ENCODE measurements at places on chromosomes 16 and 17.

DNA sequence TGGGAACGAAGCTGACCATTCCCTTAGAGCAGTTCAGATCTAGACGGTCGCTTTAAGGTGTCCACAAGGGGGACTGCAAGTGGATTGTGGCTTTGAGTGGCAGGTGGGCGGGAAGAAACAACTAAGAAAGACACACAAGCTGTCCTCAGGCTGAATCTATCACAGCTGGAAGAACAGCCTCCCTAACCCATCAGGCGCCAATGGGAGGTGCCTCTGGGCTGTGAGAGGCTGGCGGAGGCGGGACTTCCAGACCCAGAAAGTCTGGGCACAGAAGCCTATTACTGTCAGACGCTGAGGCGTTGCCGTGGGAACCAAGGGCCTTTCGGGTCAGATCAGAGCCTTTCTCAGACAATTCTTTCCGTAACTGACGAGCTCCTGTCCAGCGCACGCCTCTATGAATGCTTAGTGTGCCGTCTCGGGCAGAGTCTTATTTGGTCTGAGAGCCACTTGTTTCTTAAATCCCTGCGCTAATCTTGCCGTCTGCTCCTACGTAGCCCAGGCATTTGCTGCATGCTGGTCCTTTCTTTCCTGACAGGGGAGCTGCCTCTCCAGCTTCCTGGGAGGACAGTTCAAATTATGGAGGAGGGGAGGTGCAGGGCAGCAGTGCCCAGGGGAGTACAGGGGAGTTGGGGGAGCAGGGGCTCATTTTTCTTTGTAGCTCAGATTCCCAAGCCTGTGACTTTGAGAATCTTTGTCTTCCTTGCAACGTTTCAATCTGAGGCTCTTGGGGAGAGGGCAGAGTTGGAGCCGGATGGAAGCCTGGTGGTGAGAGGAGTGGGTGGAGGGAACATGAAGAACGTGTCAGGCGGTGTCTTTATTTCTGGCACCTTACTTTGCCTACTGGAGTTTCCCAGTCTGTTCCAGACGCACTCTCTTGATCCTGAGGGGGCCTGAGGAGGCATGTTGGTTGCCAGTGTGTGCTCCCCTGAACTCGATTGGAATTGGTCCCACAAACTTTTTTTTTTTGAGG is 618.7 kb downstream of the KCNJ18 start:
- DNase-seq: no peak
- no peak overlapping the region for H3K27ac ChIP-seq
- no peaks in the 10 kb centered on the region for H3K36me3 ChIP-seq
- no peak overlapping the region for H3K4me3 ChIP-seq
- no peaks in the 10 kb centered on the region for H3K4me1 ChIP-seq
- H3K27me3 ChIP-seq: no peaks in the 10 kb centered on the region

- no peak overlapping the region for H3K4me3 ChIP-seq
- no peaks in the 10 kb centered on the region for H3K4me1 ChIP-seq
- H3K27me3 ChIP-seq: no peaks in the 10 kb centered on the region
- no peak for DNase-seq
- H3K27ac ChIP-seq: no peak overlapping the region
Observed at GRCh38 chr16:23334457-23334853, 32.4 kb downstream of the SCNN1B start.

- DNase-seq: no peak
- no peak overlapping the region for H3K4me3 ChIP-seq
- no peaks in the 10 kb centered on the region for H3K36me3 ChIP-seq
- H3K27ac ChIP-seq: no peak overlapping the region
- no peaks in the 10 kb centered on the region for H3K4me1 ChIP-seq
Observed at GRCh38 chr17:72145562-72145961, 24.7 kb downstream of the SOX9 start.

DNA sequence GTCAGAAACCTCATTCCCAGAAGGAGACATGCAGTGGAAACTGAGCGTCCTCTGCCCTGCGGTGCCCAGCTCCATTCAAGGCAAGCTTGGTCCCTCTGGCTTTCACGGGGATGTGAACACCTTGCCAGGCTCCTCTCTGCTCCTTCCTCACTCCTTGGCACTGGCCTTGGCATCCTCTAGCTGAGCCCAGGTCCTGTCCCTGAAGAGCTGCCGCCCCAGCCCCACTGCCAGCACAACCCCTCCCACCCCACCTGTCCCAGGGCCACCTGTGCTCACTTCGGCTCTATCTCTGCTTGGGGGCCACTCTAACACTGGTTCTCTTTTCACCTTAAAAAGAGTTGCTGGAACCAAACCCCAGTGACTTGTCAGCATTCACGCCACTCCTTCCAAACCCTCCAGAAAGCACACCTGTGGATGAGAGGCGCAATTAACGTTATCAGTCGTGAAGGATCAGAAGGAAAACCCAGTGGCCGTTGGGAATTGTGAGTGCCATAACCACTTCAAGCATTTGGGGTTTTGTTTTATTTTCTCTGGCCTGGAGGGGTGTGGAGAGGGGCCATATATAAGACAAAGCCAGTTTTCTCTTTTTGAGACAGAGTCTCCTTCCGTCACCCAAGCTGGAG is 103.7 kb downstream of the AXIN2 start:
- H3K27ac ChIP-seq: no peak overlapping the region
- DNase-seq: no peak
- H3K4me1 ChIP-seq: peaks cover 3% of the 10 kb centered on the region

GRCh38 chr17:17079761-17080160 is 37.5 kb downstream of the MPRIP start:
- H3K27ac ChIP-seq: no peak overlapping the region
- H3K36me3 ChIP-seq: peaks cover 28% of the 10 kb centered on the region
- no peak overlapping the region for H3K4me3 ChIP-seq
- no peaks in the 10 kb centered on the region for H3K27me3 ChIP-seq
- peaks cover 14% of the 10 kb centered on the region for H3K4me1 ChIP-seq

DNA sequence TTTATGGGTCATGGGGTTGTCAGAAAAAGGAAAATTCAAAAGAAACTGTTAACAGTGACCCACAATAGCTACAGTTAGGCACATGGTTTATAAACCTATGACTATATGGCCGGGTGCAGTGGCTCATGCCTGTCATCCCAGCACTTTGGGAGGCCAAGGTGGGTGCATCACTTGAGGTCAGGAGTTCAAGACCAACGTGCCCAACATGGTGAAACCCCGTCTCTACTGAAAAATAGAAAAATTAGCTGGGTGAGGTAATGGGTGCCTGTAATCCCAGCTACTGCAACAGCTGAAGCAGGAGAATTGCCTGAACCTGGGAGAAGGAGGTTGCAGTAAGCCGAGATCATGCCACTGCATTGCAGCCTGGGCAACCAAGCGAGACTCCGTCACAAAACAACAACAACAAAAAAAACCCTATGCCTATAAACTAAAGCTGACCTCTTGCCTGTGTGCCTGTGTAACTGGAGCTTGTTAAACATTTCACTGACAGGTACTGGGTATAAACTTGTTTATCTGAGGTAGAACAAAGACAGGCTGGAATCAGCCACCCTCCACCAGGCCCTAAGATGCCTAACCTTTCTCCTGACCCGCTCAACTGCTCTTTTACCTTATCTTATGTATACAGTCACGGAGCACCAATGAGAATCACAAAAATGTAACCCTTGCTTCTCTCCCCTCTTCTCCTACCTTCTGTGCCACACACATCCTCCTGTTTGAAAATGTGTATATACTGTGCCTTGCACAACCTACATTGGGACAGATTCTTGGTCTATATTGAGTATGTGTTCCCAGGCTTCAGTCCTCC is 62.9 kb upstream of the ATF7IP2 start:
- H3K27ac ChIP-seq: no peak overlapping the region
- peaks cover 8% of the 10 kb centered on the region for H3K4me1 ChIP-seq
- H3K4me3 ChIP-seq: no peak overlapping the region
- no peaks in the 10 kb centered on the region for H3K27me3 ChIP-seq

- no peaks in the 10 kb centered on the region for H3K36me3 ChIP-seq
- no peaks in the 10 kb centered on the region for H3K27me3 ChIP-seq
- H3K4me1 ChIP-seq: no peaks in the 10 kb centered on the region
- no peak overlapping the region for H3K4me3 ChIP-seq
- no peak for DNase-seq
- no peak overlapping the region for H3K27ac ChIP-seq
Observed at GRCh38 chr17:62666801-62667591, 39.5 kb downstream of the MRC2 start.

DNA sequence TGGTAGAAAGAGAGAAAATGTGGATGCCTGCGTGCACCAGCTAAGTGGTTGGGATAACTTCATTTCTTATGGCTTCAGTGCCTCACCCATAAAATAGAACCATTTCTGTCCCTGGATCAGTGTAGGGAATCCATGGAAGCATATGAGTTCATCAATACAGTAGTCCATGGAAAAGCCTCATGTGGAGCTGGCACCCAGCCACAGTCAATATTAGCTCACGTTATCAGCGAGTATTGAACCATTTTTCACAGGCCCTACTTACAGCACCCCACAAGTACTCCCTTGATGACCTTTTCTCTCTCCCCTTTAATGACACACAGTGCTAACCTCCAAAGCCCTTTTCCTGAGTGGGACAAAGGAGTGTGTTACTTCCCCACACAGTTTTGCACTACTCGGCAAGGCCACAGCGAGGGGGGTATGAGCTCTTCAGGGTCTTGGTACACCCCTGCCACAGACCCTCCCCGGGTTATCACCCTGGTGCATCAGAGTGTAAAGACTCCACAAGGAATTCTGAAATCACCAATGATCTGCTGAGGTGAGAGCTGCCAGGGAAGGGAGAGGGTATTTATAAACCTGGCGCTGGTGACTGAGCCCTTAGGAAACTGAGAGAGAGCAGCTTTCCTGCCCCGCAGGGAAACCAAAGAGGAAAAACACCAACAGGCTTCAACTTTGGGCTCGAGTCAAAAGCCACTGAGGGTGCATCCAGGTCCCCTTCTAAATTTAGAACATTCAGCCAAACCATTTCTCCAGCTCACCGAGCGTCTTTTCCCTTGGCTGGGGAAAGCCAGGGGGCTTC is 36.9 kb downstream of the DYNLRB2 start:
- H3K27ac ChIP-seq: no peak overlapping the region
- no peak for DNase-seq
- H3K4me1 ChIP-seq: peaks cover 42% of the 10 kb centered on the region

DNA sequence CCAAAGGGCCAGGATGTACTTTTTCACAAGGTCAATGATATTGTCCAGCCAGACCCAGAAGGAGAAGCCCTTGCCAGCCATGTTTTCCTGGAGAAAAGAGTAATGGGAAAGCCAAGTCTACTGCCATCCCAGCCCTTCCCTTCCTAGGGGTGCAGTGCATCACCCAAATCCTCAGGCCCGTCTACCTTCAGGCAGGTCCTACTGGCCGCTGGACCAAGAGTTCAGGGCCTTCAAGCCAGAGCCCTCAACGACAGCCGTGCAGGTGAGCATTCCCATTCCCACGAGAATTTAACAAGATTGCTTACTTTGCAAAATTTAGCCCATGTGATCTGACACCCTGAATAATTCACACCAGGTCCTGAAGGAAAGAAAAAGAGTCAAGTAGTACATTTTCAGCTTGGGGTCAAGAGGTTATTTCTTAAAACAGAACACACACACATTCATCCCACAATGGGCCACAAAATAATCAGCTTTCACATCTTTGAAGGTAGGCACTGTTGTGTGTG is 35.0 kb downstream of the STAT5A start:
- no peaks in the 10 kb centered on the region for H3K27me3 ChIP-seq
- peaks cover 24% of the 10 kb centered on the region for H3K4me1 ChIP-seq
- no peak overlapping the region for H3K27ac ChIP-seq
- H3K4me3 ChIP-seq: no peak overlapping the region

GRCh38 chr16:58043571-58044155 is 18.1 kb downstream of the MMP15 start:
- no peak overlapping the region for H3K4me3 ChIP-seq
- H3K4me1 ChIP-seq: no peaks in the 10 kb centered on the region
- no peak for DNase-seq
- H3K27me3 ChIP-seq: no peaks in the 10 kb centered on the region

DNA sequence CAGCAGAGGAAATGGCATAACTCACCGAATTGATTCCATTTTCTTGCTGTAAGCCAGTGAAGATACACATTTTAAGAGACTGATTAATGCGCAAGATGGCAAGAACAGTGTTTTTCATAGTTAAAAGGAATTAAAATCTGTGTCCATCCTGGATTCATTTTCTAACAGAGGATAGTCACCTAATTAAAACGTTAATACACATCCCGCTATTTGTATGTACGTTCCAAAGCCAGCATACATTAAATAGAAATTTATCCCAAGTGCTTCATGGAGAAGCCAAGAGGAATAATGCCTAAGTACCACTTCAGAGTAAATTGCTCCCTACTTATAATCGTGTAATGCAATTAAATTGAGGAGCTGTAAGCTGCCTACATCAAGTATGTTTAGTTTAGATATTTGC is 49.9 kb downstream of the RBFOX1 start:
- H3K4me1 ChIP-seq: no peaks in the 10 kb centered on the region
- no peak overlapping the region for H3K4me3 ChIP-seq
- no peaks in the 10 kb centered on the region for H3K27me3 ChIP-seq
- no peak overlapping the region for H3K27ac ChIP-seq

DNA sequence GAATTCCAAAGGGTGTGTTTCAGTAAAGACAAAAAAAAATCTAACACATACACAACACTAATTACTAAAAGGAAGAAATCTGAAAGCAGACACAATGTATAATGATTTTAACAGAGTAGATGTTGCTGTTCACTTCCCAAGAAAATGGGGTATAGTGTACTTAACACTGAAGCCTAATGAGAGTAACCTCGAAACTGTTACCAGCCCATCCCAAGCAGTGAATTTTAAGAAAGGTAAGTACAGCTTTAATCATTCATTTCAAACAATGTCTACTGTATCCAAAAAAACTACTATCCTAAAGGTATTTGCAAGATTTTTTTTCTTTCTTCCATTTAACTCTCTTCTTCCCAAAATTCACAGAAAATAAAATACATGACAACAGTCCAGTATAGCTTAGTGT is 8.3 kb downstream of the GRB2 start:
- H3K27me3 ChIP-seq: no peaks in the 10 kb centered on the region
- H3K27ac ChIP-seq: no peak overlapping the region
- no peak overlapping the region for H3K4me3 ChIP-seq

GRCh38 chr17:67245073-67245693 is at the start of gene HELZ:
Gene HELZ (minus strand): TSS chr17:67245196. CDS start chr17:67218804, 26,392 bp downstream.
- peak; percentile 81 for DNase-seq
- peak within 1 kb of the TSS; percentile 78 for H3K4me3 ChIP-seq
- H3K27me3 ChIP-seq: no peaks in the 10 kb centered on the region
- peak within 1 kb of the TSS; percentile 84 for H3K27ac ChIP-seq

DNA sequence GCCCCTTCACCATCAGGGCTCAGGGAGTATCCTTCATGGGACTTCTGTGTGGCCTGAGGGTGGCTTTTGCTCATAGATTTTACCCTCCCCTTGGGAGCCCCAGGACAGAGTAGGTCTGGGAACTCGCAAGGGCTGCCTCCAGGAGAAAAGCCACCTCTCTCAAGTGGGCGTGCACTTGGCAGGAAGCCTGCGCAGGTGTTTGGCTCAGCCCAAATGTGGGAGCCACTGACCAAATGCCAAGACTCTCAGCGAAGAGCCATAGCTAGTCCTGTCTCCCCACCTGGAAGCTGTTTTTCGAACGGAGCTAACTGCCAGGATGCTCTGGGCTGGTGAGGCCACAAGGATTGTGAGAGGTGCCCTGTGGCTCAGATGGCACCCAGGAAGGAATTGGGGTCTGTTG is 2.0 kb upstream of the HSD17B2 start:
- H3K27me3 ChIP-seq: no peaks in the 10 kb centered on the region
- H3K27ac ChIP-seq: no peak overlapping the region
- H3K4me3 ChIP-seq: no peak overlapping the region
- no peak for DNase-seq
- no peaks in the 10 kb centered on the region for H3K4me1 ChIP-seq

GRCh38 chr17:13518261-13519000 is 83.3 kb downstream of the HS3ST3A1 start:
- no peaks in the 10 kb centered on the region for H3K36me3 ChIP-seq
- no peak for DNase-seq
- no peak overlapping the region for H3K4me3 ChIP-seq
- H3K27ac ChIP-seq: no peak overlapping the region
- H3K27me3 ChIP-seq: no peaks in the 10 kb centered on the region

GRCh38 chr16:30775131-30775391 is 11.9 kb downstream of the ZNF629 start:
- no peaks in the 10 kb centered on the region for H3K27me3 ChIP-seq
- H3K36me3 ChIP-seq: peaks cover 34% of the 10 kb centered on the region
- peak overlapping the region; percentile 42 for H3K4me3 ChIP-seq
- DNase-seq: no peak
